ENCODE measurements at places on chromosomes 1 and 21. TPM values are rescaled to one million over a fixed set of nuclear protein-coding genes. Genes with fewer than 3 reads are reported as not detected.
A peak's percentile ranks its signal among the peaks of the same experiment; 100 is the strongest.

- H3K27me3 ChIP-seq: no peaks in the 10 kb centered on the region
- H3K27ac ChIP-seq: no peak overlapping the region
- no peak overlapping the region for H3K4me3 ChIP-seq
- no peak for DNase-seq
- H3K4me1 ChIP-seq: peaks cover 10% of the 10 kb centered on the region
Measured at GRCh38 chr21:32093646-32094462, 185.0 kb downstream of the MIS18A start.

GRCh38 chr1:1601564-1602303, 1.8 kb upstream of the FNDC10 start:
- no peak overlapping the region for H3K27ac ChIP-seq
- H3K4me1 ChIP-seq: peaks cover 7% of the 10 kb centered on the region
- H3K4me3 ChIP-seq: no peak overlapping the region

MRPS15 gene
- 55.5 TPM for total RNA-seq

DNA sequence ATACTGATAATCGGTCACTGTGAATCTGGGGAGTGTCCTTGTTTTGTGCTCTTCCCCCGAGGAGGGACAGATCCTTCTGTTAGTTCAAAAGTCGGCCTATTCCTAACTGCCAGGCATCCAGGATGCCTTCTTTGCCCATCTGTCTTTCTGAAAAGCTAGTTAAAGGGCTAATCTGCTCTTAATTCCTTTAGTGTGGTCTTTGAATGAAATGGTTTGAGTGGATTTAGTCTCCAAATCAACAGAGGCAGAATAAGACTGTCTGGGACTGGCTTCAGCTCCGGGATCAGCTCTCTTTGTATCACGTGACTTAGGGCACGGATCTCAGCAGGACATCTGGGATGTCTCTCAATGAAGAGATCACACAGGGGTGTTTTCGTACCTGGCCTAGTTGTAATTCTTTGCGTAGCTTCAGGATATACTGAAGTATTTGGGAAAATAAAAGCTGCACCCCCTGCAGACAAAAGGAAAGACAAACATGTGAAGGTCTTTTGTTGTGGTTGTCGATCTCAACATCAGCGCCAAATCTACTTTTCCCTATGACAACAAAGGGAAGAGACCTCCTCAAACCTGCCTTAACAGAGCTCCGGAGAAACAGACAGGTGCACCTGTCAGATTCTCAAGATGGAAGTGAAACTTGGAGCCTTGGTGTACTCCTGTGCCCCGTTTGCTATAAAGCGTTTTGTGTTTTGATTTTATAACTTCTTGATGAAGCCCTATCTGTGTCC, 97.9 kb downstream of the ERG start:
- no peak overlapping the region for H3K27ac ChIP-seq
- peaks cover 13% of the 10 kb centered on the region for H3K4me1 ChIP-seq
- no peak overlapping the region for H3K4me3 ChIP-seq
- H3K36me3 ChIP-seq: no peaks in the 10 kb centered on the region
- peaks cover 36% of the 10 kb centered on the region for H3K27me3 ChIP-seq

- H3K4me3 ChIP-seq: no peak overlapping the region
- H3K36me3 ChIP-seq: no peaks in the 10 kb centered on the region
- H3K27me3 ChIP-seq: peaks cover 3% of the 10 kb centered on the region
Measured at GRCh38 chr1:82836213-82836972, 1035.7 kb downstream of the ADGRL2 start.

ADGRL2 gene
- 83.4 TPM for total RNA-seq

MRPS21 gene
- total RNA-seq: 65.6 TPM

SNX27 gene
- total RNA-seq: 43.4 TPM

GUCA2B gene
- total RNA-seq: not detected

FAM110D gene
- 0.58 TPM for total RNA-seq

ACTL8 gene
- total RNA-seq: not detected

GRCh38 chr1:205783904-205784303, 8.6 kb upstream of the RAB29 start:
- H3K4me1 ChIP-seq: no peaks in the 10 kb centered on the region
- DNase-seq: no peak
- H3K27me3 ChIP-seq: no peaks in the 10 kb centered on the region
- H3K4me3 ChIP-seq: no peak overlapping the region
- H3K27ac ChIP-seq: no peak overlapping the region

AADACL3 gene
- total RNA-seq: not detected

GRCh38 chr21:44263221-44263760, 1.6 kb upstream of the DNMT3L start:
- H3K36me3 ChIP-seq: no peaks in the 10 kb centered on the region
- H3K27me3 ChIP-seq: no peaks in the 10 kb centered on the region
- DNase-seq: no peak
- no peak overlapping the region for H3K4me3 ChIP-seq
- peaks cover 5% of the 10 kb centered on the region for H3K4me1 ChIP-seq
- H3K27ac ChIP-seq: peak overlapping the region; percentile 30

- no peak overlapping the region for H3K4me3 ChIP-seq
- H3K4me1 ChIP-seq: peaks cover 2% of the 10 kb centered on the region
- no peak for DNase-seq
- no peaks in the 10 kb centered on the region for H3K36me3 ChIP-seq
- peaks cover 2% of the 10 kb centered on the region for H3K27me3 ChIP-seq
- H3K27ac ChIP-seq: no peak overlapping the region
Measured at GRCh38 chr1:207401578-207401977, 52.5 kb upstream of the CR2 start.

ODR4 gene
- total RNA-seq: 22.6 TPM

DNA sequence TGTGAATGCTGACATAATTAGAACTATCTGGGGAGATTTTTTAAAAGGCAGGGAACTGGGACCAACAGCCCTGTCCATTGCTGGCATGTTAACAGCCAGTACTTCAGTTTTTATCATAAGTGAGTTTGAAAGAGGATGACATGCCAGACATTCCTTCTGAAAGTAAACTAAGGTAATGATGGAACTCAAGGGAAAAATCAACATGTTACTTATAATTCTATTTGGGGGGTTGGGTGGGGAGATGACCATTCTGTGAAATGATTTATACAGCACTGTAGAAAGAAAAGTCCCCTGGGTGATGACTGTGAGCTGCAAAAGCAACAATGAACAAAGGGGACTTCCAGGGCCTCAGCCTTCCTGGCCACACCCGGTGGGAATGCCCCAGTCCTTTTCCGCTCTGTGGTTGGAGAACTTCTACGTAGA, 5.4 kb upstream of the LAMC2 start:
- H3K27me3 ChIP-seq: no peaks in the 10 kb centered on the region
- no peaks in the 10 kb centered on the region for H3K36me3 ChIP-seq
- no peak for DNase-seq
- peak overlapping the region; percentile 87 for H3K27ac ChIP-seq
- peaks cover 16% of the 10 kb centered on the region for H3K4me1 ChIP-seq

GRCh38 chr1:210743038-210743437, 390.9 kb downstream of the KCNH1 start:
- no peaks in the 10 kb centered on the region for H3K4me1 ChIP-seq
- H3K27ac ChIP-seq: no peak overlapping the region
- H3K27me3 ChIP-seq: peaks cover 4% of the 10 kb centered on the region
- H3K36me3 ChIP-seq: no peaks in the 10 kb centered on the region
- DNase-seq: no peak

GRCh38 chr1:226308166-226308722, 720 bp downstream of the LIN9 start:
- peak overlapping the region; percentile 94 for H3K27ac ChIP-seq
- H3K27me3 ChIP-seq: no peaks in the 10 kb centered on the region
- no peaks in the 10 kb centered on the region for H3K36me3 ChIP-seq
- H3K4me1 ChIP-seq: peaks cover 18% of the 10 kb centered on the region
- DNase-seq: no peak

- no peaks in the 10 kb centered on the region for H3K36me3 ChIP-seq
- no peaks in the 10 kb centered on the region for H3K4me1 ChIP-seq
- DNase-seq: no peak
- peaks cover 34% of the 10 kb centered on the region for H3K27me3 ChIP-seq
Measured at GRCh38 chr1:20723159-20723536, 5.3 kb upstream of the KIF17 start.

GRCh38 chr1:63983391-63984256, 209.8 kb downstream of the ROR1 start:
- peak overlapping the region; percentile 63 for H3K27ac ChIP-seq
- H3K4me1 ChIP-seq: peaks cover 78% of the 10 kb centered on the region
- DNase-seq: no peak
- H3K27me3 ChIP-seq: no peaks in the 10 kb centered on the region
- H3K4me3 ChIP-seq: no peak overlapping the region

GRCh38 chr1:2315674-2316450, 75.5 kb downstream of the MORN1 start:
- peak overlapping the region; percentile 60 for H3K4me3 ChIP-seq
- H3K4me1 ChIP-seq: peaks cover 32% of the 10 kb centered on the region
- peak overlapping the region; percentile 96 for H3K27ac ChIP-seq
- no peak for DNase-seq
- no peaks in the 10 kb centered on the region for H3K36me3 ChIP-seq

KRTAP13-2 gene
- total RNA-seq: not detected

DNA sequence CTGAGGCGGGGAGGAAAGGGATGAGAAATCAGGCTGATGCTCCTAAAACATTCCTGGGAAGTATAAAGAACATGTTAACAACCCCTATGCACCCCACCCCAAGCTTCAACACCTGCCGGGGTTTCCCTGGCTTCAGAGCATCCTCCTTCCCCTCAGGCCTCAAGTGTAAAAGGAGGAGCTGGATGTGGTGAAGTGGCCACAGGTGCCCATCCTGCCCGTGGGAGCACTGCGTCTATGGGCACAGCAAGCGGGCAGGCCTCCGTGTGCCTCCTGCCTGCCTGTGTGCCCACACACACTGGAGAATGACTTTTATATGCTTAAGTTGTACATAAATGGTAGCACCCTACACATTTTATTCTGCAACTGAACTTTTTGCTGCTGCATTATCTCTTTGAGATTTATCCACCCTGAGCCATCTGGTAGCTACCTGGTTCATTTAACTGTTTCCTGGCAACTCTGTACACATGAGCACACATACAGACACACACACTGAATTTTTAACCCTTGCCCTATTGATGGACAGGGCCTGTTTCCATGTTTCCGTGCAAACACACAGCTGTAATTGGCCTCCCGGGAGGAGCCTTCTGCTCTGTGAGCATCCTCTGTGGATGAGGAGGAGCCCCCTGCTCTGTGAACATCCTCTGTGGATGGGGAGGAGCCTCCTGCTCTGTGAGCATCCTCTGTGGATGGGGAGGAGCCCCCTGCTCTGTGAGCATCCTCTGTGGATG, 13.4 kb upstream of the FTCD start:
- no peak overlapping the region for H3K4me3 ChIP-seq
- H3K27me3 ChIP-seq: no peaks in the 10 kb centered on the region
- DNase-seq: no peak
- peaks cover 38% of the 10 kb centered on the region for H3K36me3 ChIP-seq
- no peak overlapping the region for H3K27ac ChIP-seq

DNA sequence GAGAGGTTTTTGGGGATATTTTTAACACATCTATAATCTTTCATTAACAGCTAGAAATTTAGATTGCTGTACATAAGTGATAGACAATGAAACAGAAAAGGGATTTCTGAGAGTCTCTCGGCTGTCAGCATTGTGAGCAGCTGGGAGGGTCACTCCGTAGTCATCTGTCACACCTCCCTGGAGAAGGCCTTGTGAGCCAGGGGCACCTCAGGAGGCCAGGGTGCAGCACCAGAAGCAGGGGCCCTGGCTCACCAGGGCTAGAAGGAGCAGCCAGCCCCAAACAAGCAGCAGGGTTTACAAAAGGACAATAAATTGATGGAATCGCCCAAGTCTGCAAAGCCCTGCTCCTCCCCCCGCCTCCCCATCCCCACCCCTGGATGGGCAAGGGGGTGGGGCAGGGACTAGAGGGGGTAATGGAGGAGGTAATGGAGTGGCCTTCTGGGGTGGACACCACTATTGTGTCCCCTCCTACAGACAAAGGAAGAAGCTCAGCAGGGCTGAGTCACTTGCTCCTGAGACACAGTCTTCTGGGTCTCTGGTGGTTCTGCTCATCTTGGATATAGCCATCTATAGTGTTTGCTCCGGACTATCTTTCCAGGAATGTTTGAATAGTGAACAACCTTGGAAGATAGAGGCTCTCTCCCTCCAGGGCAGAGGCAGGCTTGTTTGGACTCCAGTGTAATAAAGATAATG, 263.4 kb downstream of the NPHP4 start:
- no peak for DNase-seq
- H3K27ac ChIP-seq: no peak overlapping the region
- H3K4me1 ChIP-seq: peaks cover 12% of the 10 kb centered on the region
- peaks cover 3% of the 10 kb centered on the region for H3K27me3 ChIP-seq

DNA sequence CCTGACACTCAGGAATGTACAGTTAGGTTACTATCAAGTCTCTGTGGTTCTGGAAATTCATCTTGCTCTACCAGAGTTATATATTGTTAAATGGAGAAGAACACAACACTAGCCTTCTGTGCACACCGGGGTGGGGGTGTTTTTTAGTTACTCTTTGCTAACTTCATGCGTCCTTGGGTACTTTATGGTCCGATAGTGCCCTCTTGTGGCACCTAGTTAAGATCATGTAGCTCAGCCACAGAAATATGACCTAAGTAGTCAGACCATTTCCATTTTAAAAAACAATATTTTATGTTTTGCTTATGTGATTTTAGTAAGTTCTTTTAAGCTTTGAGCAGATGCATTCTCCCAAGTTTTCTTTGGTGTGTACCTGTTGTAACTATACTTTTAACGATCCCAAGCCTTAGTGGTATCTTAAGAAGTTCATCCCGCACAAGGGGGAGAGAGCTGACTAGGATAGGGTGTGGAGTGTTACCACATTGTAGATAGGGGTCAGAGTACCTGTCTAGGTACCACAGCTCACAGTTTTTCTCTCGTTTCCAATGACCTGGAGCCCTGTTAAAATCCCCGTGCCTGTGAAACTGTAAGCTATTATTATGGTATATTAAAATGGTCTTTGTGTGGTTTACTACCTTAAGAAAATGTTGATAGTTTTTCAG, 20.6 kb upstream of the SH3D21 start:
- H3K27me3 ChIP-seq: no peaks in the 10 kb centered on the region
- no peak overlapping the region for H3K4me3 ChIP-seq
- peak overlapping the region; percentile 6 for H3K27ac ChIP-seq
- peaks cover 20% of the 10 kb centered on the region for H3K36me3 ChIP-seq

GRCh38 chr21:46474382-46474781, 15.7 kb downstream of the DIP2A start:
- H3K4me1 ChIP-seq: no peaks in the 10 kb centered on the region
- no peak overlapping the region for H3K27ac ChIP-seq
- H3K36me3 ChIP-seq: peaks cover 8% of the 10 kb centered on the region
- no peak for DNase-seq
- H3K27me3 ChIP-seq: no peaks in the 10 kb centered on the region

GRCh38 chr1:63063367-63063766, 259.0 kb upstream of the FOXD3 start:
- H3K36me3 ChIP-seq: no peaks in the 10 kb centered on the region
- H3K4me3 ChIP-seq: no peak overlapping the region

GRCh38 chr1:202317941-202318925, 23.5 kb downstream of the UBE2T start:
- DNase-seq: no peak
- peaks cover 11% of the 10 kb centered on the region for H3K27me3 ChIP-seq
- H3K4me1 ChIP-seq: no peaks in the 10 kb centered on the region
- H3K27ac ChIP-seq: no peak overlapping the region
- H3K36me3 ChIP-seq: no peaks in the 10 kb centered on the region

- no peaks in the 10 kb centered on the region for H3K36me3 ChIP-seq
- H3K4me1 ChIP-seq: peaks cover 9% of the 10 kb centered on the region
- H3K27me3 ChIP-seq: no peaks in the 10 kb centered on the region
- peak overlapping the region; percentile 77 for H3K27ac ChIP-seq
Measured at GRCh38 chr1:170929835-170930554, 5.3 kb upstream of the MROH9 start.
